ENCODE measurements at places on chromosomes 6 and 20. TPM values are rescaled to one million over a fixed set of nuclear protein-coding genes. Genes with fewer than 3 reads are reported as not detected.
A peak's percentile ranks its signal among the peaks of the same experiment; 100 is the strongest.

GRCh38 chr20:58649288-58650180 is 1.5 kb upstream of the STX16 start:
- peak; percentile 55 for DNase-seq

The CLPSL2 gene
- total RNA-seq = not detected

DNA sequence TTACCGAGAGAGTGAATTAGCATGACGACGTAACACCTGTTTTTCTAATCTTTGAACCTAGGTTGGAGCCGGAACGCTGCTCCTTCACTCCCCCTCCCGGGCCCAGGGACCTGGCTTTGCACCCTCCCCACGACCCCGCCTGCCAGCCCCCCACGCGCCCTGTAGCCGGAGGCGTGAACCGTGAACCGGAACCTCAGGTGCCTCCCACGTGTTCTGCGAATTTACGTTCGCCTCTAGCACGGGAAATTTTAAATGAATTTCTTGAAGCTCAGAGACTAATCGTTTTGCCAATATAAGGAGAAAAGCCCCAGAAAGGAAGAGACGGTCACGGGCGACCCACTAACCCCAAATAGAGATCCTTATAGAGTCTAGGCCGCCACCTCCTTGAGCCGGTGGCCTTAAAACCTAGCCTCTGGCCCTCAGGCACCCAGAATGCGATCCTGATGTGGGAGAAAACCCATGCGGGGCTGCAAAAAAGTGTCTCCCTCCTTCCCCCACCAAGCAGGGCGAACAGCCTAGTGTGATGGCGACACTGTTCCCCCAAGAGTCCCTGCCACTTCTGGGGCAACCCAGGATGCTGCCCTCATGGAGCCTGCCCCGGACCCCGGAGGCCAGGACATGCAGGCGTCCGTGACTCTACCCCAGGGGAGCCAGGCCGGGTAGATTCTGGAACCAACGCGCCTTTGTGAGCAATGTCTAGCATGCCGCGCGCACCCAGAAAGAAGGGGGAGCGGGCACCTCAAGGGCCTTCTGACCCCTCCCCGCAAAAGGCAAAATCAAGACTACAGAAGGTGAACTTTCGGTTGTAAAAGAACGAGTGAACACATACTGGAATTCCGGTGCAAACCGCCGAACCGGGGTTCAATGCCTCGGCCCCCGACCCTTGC is 2.7 kb upstream of the SIM1 start:
- DNase-seq = no peak

- DNase-seq = no peak
Measured at GRCh38 chr6:53734473-53735299, 60.1 kb upstream of the LRRC1 start.

- no peak for DNase-seq
Measured at GRCh38 chr20:32160341-32160740, 47.2 kb downstream of the PLAGL2 start.

The HSF2 gene
- total RNA-seq = 1.8 TPM

DNA sequence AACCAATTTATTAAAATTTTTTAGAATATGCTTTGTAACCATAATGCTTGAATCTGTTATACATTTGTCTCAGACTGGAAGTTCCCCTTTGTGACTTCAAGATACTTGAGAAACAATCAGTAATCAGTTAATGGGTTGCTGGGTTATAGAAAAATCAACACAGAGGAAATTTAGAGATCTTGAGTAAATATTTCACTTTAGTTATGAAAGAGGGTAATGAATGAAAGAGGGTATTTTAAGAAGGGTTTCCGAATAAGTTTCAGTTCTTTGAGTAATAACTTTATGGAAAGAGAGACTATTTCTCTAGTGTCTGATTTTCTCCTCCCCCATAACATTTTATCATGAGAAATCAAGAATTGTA is 21.4 kb downstream of the ZFAND3 start:
- DNase-seq = no peak

- DNase-seq = no peak
Measured at GRCh38 chr6:129653229-129653628, 56.7 kb downstream of the ARHGAP18 start.

The PNLDC1 gene
- total RNA-seq = 0.23 TPM

The ENPP5 gene
- 0.33 TPM for total RNA-seq

GRCh38 chr6:8195040-8195713 is 92.8 kb upstream of the EEF1E1 start:
- no peak for DNase-seq

GRCh38 chr6:108497883-108498282 is 62.8 kb upstream of the FOXO3 start:
- DNase-seq = no peak

The FAM162B gene
- total RNA-seq = 0.63 TPM

The TPBG gene
- total RNA-seq = 1.0 TPM

DNA sequence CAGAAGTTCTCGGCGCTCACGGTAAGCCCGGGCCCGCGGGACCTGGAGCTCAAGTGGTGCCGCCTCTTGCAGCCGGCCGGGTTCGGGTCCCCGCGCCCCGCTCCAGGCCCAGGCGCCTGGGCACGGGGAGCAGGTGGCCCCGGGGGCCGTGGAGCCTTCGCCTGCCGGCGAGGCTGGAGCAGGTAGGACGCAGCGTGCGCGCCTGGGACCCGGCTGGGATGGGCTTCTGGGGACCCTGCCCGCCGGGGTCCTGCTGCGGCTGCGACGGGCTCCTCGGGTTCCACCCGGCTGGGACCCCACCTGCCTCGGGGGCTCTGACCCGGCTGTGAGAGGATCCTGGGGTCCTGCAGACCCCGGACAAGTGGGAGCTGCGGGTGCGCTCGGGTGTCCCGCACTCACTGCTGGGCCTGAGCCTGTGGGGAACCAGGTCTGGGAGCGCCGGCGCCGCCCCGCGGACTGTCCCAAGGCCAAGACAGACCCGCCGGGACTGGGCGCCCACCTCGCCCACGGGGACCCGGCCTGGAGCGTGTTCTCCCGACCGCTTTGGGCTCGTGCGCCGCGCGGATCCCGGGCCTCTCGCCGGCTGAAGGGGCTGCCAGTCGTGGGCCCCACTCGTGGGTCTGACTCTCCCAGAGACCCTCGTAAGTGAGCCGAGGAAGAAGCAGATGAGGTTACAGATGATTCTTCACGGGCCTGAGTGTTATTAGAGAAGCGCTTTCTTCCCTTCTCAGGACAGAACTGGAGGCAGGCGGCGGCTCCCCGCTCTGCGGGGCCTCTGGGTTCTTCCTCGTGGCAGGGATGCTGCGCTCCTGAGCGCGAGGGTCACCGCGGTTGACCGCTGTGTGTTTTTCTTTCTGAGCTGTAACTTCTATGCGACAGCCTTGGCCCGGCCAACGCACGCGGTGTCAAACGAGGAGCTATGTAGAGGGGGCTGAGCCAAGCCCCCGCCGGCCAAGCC is 729 bp downstream of the SMOC2 start:
- DNase-seq = no peak

DNA sequence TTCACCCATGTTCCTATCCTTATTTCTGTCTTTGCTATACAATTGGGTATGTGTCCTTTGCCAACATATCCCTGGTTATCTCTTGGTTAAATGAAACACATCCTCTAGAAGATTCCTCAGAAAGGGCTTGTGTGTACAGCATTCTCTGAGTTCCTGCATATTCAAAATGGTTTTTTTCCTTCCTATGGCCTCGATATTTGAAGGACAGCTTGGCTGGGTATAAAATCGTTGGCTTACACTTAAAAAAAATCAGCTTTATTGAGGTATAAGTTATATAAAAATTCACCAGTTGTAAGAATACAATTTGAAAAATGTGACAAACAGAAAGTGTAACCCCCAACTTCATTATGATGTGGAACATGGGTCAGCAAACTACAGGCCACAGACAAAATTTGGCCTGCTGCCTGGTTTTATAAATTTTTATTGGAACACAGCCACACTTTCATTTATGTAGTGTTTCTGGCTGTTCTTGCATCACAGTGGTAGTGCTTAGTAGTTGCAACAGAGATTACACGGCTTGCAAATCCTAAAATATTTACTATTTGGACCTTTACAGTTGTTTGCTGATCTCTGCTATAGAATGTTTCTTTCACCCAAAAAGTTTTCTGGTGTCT is 16.7 kb downstream of the PCMT1 start:
- DNase-seq = no peak

DNA sequence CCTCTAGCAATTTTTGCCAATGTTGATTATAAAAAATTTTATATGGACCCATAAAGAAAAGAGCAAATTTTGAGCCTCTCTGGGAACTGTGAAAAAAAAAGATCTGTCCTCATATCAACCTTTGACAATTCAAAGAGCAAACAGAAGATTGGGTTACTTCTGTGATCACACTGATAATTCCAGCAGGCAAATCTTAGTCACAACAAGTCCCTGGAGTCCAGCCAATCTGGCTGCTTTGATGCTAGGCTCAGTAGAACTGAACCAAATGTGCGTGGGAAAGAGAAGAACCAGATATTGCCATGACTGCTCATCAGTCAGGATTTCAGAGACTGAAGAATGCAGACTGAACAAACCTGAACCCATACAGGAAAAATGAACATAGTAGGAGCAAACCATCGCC is 438.4 kb upstream of the FLRT3 start:
- peak; percentile 59 for DNase-seq

DNA sequence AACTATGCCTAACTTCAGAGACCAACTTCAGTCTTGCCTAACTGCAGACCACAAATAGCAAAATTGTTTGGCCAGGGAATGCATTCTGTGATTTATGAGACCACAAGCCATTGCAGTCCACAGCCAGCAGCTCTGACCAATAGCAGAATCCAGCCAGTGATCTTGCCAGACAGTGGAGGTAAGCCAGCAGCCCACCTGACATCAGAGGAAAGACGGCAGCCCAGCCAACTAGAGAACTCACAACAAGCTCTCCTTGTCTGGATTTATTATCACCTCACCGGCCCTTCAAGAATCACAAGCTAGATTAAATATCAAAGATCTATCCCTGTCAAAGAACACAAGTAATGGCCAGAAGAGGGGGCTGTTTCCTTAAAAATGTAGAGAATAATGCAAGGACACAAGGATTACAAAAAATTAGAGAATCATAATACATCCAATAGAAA is 66.5 kb upstream of the SLC35F1 start:
- DNase-seq = no peak

DNA sequence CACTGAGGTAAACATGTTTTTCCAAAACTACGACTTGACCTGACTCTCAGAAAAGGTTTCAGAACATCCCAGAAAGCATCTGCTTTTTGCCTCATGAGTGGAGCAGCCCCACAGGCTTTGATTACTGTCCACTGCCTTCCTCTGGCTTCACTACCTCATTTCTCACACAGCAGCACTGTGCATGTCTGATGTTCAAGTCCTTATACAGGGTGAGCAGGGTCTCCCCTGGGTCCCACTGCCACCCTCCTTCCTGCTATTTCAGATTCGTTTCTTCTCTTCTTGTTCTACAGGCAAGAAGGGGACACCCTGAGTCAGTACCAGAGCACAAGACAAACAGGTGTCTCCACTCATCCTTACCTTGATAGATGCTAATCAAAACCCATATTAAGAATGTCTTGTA is 64.7 kb upstream of the NFATC2 start:
- DNase-seq = no peak

The FOXF2 gene
- total RNA-seq = not detected

- no peak for DNase-seq
Measured at GRCh38 chr6:15299430-15300131, 53.7 kb downstream of the JARID2 start.

- DNase-seq = no peak
Measured at GRCh38 chr6:3745566-3746118, 5.9 kb downstream of the PXDC1 start.

DNA sequence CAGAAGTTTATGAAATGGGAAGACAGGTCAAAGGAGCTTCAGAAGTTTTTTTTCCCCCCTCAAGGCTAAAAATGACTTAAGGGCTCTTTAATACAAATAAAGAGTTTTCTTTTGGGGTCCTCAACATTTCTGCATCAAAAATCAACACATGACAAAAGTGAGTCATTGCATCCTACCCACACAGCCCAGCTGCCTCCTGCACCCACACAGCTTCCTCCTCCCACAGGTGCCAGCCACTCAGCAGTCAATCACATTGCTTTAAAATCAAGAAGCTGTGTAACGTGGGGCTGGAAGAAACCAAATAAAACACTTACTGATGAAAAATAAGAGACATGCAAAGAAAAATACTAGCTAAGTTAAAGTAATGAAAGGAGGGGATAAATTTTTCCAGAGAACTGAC is 68.5 kb downstream of the MAP3K5 start:
- DNase-seq = no peak

DNA sequence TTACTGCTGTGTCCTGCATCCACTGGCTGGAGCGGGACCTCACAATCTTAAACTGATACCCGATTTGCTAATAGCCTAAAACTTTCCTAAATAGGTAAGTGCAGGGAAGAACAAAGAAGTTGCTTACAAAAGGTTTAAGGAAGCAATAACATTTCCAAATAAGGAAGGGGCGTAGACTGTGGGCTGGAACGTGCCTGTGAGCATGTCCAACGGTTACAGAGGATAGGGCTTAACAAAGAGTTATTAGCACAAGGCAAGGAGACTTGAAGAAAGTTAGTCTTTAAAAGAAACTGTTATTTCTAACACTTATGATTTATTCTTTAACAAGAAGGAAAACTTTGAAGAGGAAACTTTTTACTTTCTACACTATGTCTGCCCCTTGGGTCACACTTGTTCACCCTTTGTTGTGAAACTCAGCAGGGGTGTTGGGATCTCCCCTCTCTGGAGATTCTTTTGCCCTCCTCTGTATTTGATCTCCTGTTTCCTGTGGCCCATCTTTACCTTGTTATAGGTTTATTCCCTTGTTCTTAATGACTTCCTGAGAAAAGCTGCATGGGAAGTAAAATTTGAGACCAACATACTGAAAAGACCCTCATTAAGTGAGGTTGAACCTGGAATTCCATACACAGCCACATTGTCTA is 28.7 kb downstream of the KAT14 start:
- no peak for DNase-seq

DNA sequence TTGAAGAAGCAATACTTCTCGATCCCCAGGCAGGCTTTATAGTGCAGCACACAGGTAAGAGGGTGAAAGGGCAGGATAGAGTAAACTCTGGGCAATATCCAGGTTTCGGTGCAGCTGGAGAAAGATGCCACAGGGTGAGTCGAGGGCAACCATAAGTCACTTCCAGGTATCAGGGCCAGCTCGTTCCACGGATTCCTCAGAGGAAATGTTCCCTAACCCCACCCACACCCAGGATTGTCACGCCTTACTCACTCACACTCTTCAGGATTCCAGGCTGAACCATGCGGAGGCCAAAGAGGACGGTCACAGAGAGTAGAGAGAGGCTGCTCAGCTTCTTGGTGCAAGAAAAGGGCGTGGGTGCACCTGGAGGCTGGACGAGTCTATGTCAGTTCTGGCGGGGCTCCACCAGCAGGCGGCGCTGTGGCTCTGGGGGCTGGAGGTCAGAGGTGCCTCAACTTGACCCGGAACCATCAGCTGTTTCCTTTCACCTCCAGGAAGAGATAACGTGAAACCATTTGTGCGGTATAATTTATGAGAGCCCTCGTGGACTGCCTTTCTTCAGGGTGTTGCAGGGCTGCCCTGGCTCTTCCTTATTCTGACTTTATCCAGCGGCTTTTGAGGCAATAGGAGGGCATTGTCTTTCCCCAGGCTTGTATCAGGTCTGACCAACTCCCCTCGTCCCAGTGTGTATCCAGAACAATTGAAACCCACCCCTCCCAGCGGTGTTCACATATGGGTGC is 14.5 kb upstream of the WFDC12 start:
- no peak for DNase-seq

DNA sequence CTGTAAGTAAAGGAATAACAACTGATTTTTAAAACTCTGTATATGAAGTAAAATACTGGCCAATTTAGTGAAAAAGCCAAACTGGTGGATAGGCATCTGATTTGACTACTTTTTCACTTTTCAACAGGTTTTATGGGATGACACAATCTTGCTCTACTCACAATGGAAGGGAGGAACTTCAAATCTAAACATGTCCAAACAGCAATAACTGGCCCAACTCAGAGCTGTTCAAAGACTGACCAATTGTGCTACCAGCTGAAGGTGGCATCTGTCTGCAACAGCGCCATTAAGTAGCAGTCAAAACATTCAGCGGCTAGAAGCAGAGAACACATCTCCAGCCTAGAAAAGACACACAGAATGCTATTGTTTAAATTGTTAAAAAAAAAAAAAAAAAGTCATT is 44.6 kb downstream of the SESN1 start:
- DNase-seq = no peak
